ENCODE measurements at places on chromosomes 12 and 14.

DNA sequence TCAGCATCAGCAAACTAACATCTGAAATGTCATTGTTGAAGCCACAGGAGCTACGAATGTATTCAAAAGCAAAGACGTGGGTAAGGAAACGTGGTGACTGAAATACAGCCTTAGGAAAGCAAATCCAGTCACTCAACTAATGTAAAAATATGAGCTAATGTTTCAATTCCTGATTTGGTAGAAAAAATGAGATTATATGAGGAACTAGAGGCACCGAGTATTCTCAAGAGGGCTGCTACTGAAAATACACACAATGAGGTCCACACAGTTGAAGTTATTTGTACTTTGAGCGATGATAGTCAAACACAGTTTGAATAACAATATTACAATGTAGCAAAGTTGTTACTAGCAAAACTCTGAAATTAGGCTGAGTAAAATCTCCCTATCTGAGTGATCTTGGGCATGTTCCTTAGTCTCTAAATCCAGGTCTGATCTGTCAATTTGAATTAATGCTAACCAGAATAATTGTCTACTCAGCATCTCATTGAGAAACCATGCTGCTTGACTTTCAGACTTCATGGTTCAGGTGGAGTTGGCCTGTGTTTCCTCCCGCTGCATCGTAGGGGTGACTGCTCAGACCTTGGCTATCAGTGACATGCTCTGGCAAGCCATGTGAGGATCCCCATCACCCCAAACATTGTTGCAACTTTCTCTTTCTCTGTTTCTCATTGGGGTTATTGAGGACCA lies 467.1 kb upstream of the SOX5 start:
- DNase-seq = no peak

- no peak for DNase-seq
Observed at GRCh38 chr12:25785134-25785533, 173.3 kb upstream of the RASSF8 start.

GRCh38 chr14:105890474-105891220 lies 364.3 kb downstream of the TMEM121 start:
- DNase-seq = no peak

DNA sequence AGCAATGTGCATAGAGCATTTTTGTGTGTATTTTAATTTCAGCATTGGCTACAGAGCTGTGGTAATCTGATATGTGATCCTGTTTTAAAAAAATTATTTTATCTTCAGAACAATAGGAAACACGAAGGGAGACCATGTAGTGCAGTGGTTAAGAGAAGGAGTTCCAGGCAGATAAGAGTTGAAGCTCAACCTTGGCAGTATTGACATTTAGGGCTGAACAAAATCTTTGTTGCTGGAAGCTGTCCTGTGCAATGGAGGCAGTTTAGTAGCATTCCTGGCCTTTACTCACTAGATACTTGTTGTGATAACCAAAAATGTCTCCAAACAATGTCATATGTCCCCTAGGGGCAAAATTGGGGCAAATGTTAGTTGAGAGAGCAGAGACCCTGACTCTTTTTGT lies 59.2 kb downstream of the CHST11 start:
- DNase-seq = no peak

DNA sequence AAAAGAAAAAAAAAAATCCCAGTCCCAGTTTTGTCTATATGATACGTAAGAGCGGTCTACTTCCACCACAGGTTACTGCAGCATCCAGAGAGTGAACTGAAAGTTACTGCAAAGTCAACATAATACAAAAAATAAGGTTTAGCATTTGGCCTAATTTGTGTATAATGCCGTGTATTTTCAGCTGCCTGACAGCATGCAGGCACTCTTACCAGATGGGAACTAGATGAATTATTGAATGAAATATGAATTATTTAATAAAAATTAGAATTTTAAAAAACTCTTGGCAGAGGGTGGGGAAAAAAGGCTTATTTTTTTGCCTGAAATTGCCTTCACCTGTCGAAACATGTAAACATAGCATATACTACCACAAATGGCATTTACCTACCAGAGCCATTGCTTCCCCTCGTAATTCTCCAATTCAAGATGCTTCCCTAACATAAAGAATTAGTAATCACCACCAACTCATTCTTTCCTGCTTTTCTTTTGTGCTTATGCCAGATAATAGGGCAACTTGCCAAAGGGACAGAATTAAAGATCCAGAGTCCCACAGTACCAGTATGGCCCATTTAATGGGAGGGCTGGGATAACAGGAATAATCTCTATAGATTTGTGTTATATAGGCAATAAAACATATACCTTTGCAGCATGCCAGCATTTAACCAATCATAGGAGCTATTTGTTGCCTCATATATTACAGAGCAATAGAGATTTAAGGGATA lies 31.1 kb downstream of the ATF7 start:
- DNase-seq = no peak

GRCh38 chr12:94151582-94151981 lies 3.2 kb downstream of the PLXNC1 start:
- no peak for DNase-seq

DNA sequence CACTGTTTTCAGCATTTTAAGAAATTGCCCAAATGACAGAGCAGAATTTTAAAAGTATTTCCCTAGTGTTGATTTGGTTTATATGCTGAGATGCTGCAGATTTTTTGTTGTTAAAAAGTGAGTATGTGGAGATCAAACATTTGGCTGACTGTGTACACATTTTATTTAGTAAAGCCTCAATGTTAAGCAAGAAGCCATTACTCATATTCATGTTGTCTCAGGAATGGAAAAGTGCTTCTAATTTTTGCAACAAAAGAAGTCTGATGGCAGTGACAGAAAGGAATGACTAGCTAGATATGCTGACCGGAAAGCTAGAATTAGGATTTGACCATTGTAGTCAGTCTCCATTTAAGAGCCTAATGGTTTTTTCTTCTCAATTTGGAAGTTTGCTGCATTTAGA lies 22.5 kb downstream of the SLC38A6 start:
- no peak for DNase-seq

DNA sequence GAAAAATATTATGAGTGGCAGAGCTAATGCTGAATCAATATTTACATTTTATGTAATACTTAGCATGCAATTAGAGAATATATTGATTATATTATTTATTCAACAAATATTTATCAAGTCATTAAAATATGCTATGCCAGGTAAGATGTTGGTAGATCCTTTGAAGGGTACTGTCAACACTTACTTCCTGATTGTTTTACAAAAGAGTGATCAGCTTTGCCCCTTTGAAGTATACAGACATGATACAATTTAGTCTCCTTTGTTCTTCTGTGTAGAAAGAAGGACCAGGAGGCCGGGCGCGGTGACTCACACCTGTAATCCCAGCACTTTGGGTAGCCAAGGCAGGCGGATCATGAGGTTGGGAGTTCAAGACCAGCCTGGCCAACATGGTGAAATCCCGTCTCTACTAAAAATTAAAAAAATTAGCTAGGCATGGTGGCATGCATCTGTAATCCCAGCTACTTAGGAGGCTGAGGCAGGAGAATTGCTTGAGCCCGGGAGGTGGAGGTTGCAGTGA lies 73.9 kb upstream of the IFNG-AS1 start:
- no peak for DNase-seq

GRCh38 chr14:87690076-87690613 lies 302.8 kb downstream of the GALC start:
- no peak for DNase-seq

DNA sequence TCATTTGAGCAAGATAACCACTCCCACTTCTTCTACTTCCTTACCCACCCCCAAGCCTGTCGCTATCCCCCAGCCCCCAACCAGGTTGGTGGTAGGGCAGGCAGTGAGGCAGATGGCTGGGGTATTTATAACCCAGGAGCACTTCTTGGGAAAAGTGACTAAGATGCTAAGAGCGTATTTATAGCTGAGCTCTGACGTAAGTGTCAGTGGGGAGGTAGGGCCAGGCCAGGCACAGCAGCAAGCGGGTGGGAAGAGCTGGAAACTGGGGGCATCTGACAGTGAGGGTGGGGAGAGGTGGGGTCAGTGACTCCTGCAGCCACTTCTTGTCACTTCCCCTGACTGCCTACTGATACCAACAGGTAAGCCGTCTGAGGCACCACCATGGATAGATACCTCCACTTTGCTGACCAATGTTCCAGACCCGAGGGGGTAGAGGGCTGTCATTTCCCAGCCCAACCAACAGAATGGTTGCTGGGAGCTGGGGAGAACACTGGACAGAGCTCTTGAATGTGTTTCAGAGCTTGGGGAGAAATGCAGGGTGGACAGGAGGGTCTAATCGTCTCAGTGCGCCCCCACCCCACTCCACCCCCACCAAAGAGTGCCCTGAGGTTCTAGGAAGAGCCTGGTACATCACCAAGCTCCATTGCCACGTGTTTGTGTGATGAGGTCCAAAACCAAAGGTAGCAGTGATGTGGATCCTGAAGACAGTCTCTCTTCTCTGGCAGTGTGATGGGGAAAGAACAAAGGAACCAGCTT lies 2.7 kb upstream of the INHBE start:
- no peak for DNase-seq

DNA sequence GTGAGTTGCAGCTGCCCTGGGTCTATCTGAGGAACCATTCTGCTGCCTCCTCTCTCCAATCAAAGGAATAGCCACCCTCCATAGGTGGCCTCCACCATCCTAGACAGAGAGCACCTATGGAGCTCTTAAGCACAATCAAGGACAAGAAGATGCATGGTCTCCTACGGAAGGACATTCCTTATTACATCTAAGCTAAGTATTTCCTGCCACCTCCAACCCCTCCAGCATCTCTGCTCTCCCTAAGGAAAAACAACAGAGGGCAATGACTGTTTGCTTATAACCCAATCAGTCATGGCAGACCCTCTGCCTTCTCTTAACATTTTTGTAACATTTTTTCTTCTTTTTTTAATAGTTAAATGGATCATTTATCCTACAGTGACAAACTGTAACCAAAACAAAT lies 14.8 kb upstream of the OR6J1 start:
- no peak for DNase-seq

GRCh38 chr12:46445551-46446235 lies 73.1 kb upstream of the SLC38A2 start:
- no peak for DNase-seq

GRCh38 chr12:26346736-26347135 lies 151.4 kb downstream of the SSPN start:
- DNase-seq = no peak

DNA sequence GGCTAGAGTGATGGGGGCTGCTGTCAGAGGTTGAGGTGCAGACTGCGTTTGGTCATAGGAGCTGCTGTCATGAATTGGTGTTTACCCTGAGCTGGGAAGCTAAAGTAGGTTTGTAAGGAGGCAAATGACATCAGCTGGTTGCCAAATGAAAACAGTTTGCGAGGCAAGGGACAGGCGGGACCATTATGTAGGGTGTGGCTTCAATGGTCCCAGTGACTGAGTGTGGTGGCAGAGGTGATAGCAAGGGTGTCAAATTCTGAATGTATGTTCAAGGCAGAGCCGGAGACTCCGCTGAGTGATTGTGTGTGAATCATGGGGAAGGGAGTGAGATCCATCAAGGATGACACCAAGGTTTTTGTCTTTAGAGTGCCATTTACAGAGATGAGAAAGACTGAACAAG lies 359.5 kb downstream of the VRK1 start:
- no peak for DNase-seq

DNA sequence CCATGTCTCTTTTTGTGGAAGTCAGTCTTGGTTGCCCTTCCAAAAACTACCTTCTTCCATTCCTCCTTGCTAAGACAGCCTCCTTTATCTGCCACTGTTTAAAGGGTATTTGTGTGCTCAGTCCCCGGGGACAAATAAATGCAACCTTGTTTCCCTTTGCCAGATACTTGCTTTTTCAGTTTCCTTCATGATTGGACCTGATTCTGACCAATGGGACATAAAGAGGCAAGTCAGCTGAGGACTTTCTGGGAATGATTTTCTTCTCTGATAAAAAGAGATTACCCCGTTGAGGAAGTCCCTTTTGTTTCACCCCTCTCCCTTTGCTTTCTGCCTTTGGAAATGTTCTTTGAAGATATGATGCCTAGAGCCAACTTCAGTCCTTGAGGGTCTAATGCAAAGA lies 7.4 kb upstream of the TUBA1B start:
- DNase-seq = no peak

DNA sequence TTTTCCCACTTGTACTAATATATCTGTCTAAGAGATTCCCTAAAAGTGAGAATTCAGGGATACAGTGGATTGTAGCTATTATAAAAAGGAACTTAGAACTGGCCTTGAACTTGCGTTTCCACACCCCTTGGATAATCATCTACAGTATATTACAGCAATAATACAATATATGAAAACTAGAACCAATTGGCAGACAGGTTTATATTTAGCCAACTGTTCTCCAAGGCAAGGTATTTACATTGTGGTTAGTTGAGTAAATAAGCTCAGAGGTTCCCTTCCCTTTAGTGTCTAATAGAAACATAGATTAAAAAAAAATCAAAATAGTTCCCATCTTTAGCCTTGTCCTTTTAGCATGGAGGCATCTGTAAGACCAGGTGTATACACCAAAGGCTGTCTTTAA lies 42.1 kb downstream of the LIMA1 start:
- no peak for DNase-seq

- DNase-seq = no peak
Observed at GRCh38 chr12:43692064-43692463, 66.5 kb downstream of the PUS7L start.

DNA sequence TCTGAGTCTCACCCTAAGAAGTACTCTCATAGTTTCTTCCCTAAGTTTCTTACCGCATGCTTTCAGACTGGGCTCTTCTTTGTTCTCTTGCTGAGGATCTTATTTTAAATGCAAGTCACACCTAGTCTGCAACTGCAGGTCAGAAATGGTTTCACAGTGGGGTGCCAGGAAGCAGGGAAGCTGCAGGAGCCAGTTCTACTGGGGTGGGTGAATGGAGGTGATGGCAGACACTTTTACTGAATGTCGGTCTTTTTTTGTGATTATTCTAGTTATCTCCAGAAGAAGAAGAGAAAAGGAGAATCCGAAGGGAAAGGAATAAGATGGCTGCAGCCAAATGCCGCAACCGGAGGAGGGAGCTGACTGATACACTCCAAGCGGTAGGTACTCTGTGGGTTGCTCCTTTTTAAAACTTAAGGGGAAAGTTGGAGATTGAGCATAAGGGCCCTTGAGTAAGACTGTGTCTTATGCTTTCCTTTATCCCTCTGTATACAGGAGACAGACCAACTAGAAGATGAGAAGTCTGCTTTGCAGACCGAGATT lies 1.7 kb downstream of the FOS start:
- no peak for DNase-seq

Measured in amygdala (tissue), 56 donors.